ENCODE measurements at places on chromosomes 11 and 22.

GRCh38 chr11:100715165-100715761, 28.2 kb downstream of the ARHGAP42 start:
- DNase-seq: no peak

DNA sequence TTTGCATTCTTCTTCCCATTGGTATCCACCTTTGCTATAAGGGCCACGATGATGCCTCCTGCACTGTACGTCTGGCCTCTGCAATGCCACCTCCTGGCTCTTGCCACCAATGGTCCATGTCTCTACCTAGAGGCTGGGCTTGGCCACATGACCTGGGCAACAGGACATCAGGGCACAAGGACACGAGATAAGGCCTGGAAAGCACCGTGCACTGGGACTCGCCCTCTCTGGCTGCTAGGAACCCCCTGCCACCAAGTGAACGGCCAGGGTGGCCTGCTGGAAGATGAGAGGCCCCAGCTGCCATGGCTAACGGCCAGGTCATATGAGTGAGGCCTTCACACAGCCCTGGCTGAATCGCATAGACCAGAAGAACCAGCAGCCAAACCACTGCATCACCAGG, 87.4 kb downstream of the TRMU start:
- no peak for DNase-seq

GRCh38 chr11:43686207-43686606, 5.7 kb downstream of the HSD17B12 start:
- DNase-seq: peak; percentile 13

DNA sequence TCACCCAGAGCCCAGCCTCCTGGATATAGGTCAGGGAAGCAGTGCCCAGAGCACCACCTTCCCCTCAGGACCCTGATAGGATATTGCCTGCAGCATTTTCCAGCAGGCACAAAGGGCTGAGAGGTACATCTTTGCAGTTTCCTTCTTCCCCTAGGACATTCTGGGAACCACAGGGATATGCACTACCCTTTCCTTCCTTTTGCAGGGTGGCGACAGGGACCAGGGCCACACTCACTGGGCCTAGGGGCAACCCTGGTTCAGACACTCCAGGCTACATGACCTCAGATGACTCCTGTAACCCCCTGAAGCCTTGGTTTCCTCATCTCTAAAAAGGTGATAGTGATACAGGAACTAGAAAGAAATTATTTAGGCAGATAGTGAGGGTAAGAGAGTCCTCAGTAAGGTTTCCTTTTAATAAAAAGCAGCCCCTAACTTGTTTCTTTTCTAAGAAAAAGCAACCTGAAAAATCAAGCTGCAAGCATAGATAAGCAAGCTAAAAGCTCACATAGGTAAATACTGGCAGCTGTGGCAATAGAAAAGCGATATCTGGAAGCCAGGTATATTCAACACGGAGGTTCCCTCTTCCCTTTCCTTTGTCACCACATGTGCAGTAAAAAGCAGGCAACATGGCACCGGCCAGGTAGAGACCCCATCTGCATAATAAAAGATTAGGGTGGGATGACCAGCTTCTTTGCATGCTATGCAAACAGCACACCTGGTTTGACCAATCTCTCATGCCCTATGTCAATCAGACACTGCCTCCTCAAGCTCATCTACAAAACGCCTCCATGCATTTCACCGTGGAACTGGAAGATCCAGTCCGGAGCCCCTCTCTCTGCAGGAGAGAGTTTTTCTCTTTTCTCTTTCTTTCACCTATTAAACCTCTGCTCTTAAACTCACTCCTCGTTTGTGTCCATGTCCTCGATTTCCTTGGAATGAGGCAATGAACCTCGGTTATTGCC, 13.2 kb upstream of the MRGPRX2 start:
- DNase-seq: no peak

GRCh38 chr22:22702237-22703202, 58.1 kb downstream of the GGTLC2 start:
- no peak for DNase-seq
